ENCODE measurements at places on chromosomes 6 and 20.

- DNase-seq = no peak
Observed at GRCh38 chr6:37256692-37257319, 766 bp upstream of the TBC1D22B start.

DNA sequence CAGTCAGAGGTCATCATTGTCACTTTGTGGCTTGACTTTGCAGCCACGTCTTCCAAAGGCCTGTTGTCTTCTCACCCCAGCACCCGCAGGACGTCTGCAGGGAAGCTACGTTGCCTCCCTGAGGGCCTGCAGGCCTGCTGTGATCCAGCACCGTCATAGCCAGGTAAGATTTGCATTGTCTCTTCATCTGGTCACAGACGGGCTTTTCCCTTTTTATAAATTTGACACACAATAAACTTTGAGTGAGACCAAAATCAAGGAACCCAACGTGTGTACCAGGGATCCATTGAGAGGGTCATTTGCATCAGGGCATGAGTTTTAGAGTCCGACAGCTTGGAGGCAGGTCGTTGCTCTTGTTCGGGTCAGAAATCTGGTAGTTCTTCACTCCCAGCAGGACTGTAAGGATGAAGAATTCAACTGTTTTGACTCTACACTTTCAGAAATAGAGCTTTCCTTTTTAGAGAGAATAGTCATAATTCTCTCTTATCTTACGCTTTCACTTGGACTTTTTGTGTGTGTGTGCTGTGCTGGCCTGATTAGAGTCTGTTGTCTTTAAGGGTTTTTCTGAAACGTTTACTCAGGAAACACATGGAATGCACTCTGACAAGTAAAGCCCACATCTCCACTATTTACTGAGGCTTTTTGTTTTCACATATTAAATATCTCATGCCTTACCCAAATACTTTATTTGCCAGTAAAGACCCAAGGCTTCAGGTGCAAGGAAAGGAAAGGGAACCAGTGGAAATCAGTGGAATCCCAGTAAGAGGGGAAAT lies 177.2 kb upstream of the TAB2 start:
- peak; percentile 85 for DNase-seq

GRCh38 chr6:166488701-166489100 lies 97.8 kb downstream of the RAMACL start:
- no peak for DNase-seq

- DNase-seq = no peak
Observed at GRCh38 chr6:117706504-117706903, 31.2 kb downstream of the NUS1 start.

GRCh38 chr20:61986762-61987321 lies 78.8 kb downstream of the TAF4 start:
- no peak for DNase-seq

- no peak for DNase-seq
Observed at GRCh38 chr6:139356924-139357323, 17.5 kb downstream of the CITED2 start.

DNA sequence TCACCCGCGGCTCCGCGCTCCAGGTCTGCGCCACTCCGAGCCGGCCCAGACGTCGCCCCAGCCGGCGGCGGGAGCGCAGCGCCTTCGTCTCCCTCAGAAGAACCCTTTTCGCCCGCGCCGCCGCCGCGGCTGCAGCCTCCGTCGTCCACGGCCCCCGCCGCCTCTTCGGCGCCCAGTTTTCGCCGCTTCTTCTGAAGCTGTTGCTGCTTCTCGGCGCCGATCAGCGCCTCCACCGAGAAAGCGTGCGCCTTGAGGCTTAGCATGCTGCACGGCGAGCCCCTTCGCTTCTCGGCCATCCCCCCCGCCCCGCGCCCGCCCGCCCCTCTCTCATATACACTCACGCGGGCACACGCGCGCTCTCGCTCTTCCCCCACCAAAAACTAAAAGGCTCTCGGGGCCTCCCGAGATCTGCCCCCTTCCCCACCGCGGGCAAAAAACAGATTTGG lies 489 bp downstream of the TBX18 start:
- DNase-seq = no peak

GRCh38 chr6:142395768-142396231 lies 94.0 kb downstream of the ADGRG6 start:
- peak; percentile 45 for DNase-seq

GRCh38 chr6:95693108-95693507 lies 115.8 kb downstream of the MANEA start:
- DNase-seq = peak; percentile 9

GRCh38 chr20:33744773-33745385 lies 13.1 kb downstream of the ZNF341 start:
- DNase-seq = no peak

GRCh38 chr20:43472671-43473380 lies 15.1 kb downstream of the SRSF6 start:
- no peak for DNase-seq

- DNase-seq = no peak
Observed at GRCh38 chr20:9736373-9736772, 102.5 kb downstream of the PAK5 start.

- DNase-seq = no peak
Observed at GRCh38 chr6:110340392-110340965, 17.7 kb downstream of the METTL24 start.

GRCh38 chr20:4366076-4366475 lies 350.7 kb upstream of the RNF24 start:
- no peak for DNase-seq

DNA sequence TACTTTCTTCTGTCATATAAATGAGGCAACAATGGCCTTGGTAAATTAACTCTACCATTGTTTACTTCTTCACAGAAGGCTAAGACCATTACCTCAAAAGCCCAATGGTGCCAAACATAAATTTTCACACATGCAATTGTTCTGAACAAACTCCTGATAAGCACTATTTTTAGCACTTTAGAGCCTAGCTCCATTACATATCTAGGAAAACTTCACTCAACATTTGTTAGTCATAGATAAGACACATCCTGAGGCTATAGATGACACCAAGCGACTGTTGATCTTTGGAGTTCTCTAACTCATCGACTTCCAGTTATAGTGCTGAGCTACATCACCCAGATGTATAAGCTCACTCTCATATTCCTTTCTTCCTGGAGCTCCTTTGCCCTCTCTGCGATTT lies 245.9 kb downstream of the EYS start:
- DNase-seq = no peak

GRCh38 chr6:145245119-145245518 lies 490.2 kb downstream of the EPM2A start:
- DNase-seq = peak; percentile 3

DNA sequence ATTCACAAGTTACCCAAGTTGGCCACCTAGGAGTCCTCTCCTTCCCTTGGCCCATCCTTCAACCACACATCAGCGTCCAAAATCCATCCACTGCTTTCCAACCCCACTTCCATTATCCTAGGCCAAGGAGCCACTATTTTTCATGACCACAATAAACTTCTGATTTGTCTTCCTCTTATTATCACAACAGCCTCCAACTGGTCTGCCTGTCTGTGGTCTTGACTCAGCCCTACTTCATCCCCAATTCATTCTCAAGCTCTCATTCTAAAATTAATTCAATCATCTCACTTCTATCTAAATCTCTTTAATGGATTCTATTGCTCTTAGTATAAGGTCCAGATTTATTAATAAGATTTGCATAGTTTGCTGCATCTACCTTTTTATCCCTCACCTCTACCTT lies 189.0 kb upstream of the PRDM1 start:
- DNase-seq = no peak

DNA sequence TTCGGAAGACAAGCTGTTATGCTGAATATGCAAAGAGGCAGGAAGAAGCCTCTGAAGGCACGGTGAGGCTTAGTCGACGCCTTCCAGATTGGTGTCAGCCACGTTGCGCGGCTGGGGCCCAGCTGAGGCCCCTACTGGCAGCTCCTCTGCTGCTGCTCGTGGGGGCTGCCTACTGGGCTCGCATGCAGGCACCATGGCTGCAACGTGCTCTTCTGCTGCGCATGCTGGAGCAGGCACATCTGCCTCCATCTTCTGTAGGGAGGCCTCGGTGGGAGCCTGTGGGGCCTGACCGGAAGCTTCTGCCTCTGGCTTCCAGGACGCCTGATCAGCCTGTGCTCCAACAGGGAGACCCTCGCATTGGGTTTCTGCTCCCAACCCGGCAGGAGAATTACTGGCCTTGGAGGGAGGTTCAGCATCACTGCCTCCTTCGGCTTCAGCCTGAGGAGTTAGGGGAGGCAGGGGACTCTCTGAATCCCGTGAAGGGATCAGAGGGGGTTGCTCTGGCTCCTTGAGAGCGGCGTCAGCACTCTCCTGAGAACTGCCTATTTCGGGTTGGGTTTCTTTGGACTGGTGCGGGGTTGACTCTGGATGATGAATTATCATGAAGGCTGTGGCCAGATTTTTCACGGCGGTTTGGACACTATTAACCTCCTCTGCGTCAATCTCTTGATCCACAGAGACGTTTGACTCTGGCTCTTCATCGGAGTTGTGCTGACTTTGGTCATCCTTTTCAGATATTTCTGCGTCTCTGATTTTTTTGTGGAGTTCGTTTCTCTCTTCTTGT lies 49.1 kb downstream of the TXLNB start:
- no peak for DNase-seq

DNA sequence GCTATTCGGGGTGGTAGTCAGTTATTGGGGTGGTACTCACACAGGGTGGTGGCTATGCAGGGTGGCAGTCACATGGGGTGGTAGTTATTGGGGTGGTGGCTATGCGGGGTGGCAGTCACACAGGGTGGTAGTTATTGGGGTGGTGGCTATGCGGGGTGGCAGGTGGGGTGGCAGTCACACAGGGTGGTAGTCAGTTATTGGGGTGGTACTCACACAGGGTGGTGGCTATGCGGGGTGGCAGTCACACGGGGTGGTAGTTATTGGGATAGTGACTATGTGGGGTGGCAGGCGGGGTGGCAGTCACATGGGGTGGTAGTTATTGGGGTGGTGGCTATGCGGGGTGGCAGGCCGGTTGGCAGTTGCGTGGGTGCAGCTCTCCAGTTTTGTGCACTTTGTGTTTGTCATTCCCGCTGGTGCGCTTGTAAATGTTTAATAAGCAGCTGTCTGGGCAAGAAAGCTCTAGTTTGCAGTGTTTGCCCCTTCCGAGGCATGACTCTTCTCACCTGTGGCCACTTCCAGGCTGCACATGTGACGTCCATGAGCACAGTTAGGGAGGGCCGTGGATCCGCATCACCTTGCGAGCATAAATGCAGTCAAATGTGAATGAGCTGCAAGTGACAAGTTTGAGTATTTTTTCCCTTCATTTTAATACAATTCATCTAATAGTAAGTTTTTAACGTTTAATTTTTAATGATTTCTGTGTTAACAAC lies 219.0 kb upstream of the CST7 start:
- no peak for DNase-seq

GRCh38 chr6:163008626-163009025 lies 280.9 kb downstream of the PACRG start:
- no peak for DNase-seq

DNA sequence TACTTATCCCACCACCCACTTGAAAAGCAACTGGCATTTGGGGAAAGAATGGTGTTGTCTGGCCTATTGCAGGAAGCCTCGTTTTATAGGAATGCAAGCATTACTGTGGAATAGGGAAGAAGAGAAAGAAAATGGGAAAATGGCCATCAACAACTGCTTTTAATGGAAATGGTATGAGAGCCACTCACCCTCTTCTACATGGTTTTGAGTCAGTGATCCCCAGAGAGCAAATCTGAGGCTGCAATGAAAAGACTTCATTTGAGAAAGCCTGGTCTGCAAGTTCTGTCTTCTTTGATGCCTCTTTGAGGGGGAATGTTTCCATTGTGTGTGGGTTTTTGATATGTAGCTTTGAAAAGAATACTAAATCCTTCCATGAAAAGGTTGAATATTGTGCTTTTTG lies 172.3 kb upstream of the HDDC2 start:
- DNase-seq = no peak

DNA sequence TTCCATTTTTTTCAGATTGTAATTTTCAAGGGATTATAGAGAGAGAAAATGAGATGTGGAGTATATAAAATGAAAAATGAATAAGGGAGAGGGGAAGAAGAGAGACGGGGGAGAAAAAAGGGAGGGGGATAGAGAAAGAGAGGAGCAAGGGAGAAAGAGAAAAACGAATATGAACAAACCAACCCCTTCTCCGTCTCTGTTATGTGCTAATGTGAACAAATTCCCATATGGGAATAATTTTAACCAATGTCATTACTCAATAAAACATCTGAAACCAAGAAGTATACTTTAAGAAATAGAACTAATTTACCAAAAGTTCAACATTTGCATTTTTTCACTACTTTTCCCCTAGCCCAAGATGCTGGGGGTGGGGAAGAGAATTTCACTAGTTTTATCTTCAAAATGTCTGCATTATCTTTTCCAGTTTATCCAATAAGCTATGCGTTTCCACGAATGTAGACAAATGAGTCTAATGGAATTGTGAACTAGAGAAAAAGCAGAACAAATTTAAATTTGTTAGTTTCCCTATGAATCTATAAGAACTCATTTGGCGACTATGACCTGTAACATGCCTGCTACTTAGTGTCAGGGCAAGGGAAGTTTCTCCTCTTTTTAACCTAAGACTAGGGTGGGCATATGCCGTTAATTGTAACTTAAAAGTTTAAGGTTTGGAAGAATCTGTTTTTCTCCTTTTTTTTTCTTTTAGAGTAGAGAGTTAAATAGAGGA lies 286.3 kb downstream of the BTBD9 start:
- peak; percentile 35 for DNase-seq

DNA sequence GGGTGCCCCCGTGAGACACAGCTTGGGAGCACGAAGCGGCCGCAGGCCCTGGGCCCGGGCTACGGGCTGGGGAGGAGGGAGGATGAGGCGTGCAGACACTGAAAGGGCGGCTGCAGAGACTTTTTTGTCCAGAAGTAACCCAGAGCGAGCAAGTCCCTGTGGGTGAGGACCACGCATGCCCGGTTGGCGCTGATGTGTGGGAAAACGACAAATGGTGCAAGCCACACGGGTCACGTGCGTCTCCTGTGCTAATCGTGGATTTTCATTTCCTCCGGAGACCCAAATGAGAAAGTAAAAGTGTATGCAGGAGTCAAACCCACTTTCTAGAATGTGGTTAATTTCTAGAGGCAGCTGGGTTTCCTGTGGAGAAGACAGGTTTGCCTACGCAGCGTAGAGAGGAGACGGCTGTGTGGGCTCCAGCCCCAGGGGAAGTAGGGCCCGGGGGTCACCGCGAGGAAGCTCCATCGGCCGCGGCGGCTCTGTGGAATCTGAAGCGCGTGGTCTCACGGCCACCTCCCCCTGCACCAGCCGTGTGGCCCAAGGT lies 19.0 kb downstream of the DLL1 start:
- DNase-seq = peak; percentile 92

- peak; percentile 46 for DNase-seq
Observed at GRCh38 chr6:72654071-72654621, 32.3 kb downstream of the KCNQ5 start.

- DNase-seq = no peak
Observed at GRCh38 chr6:12208190-12208589, 82.0 kb upstream of the EDN1 start.

- peak; percentile 41 for DNase-seq
Observed at GRCh38 chr6:153131037-153131981, at the start of gene RGS17. Gene RGS17 (minus strand): TSS chr6:153131282. CDS start chr6:153044018, 87,264 bp downstream.
